Astrocyte (in vitro differentiated cells and primary cell): ENCODE measurements at places on chromosomes 11 and 22.

DNA sequence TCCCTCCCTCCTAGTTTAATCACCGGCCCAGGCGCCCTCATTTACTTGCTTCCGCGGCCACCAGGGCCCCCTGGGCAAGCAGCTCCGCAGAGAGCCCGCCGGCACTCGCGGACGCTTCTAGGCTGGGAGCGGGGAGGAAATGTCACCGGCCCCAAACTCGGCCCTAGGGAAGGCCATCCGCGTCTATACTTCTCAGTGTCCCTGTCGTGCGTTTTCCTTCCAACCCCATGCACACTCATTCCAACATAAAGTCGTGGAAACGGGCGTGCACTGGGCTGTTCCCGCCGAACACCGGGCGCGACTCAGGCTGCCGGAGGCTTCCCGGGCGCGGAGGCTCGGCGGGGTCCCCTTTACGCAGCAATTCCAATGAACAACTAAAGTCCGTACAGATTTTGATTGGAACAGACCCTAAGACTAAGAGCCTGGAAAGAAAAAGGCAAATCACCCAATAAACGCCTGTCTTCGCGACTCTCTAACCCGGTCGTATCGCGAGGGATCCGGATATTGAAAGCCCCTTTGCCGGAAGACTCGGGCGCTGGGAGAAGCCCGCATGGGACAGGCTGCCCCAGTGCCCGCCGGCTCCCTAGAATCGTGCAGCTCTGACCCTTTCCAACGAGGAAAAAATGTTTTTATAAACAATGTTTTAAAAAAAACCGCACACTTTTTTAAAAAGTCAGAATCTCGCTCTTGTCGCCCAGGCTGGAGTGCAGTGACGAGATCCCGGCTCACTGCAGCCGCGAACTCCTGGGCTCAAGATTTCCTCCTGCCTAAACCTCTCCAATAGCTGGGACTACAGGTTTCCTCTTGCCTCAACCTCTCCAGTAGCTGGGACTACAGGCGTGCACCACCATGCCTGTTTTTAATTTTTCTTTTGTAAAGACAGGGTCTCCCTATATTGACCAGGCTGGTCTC, 1.3 kb upstream of the BARX2 start:
- no peak for DNase-seq

GRCh38 chr11:35852056-35852455, 91.8 kb upstream of the LDLRAD3 start:
- DNase-seq, result no peak

GRCh38 chr11:5349550-5349949, 1.8 kb upstream of the OR51B6 start:
- no peak for DNase-seq

GRCh38 chr11:65215441-65216076, 33.8 kb downstream of the CAPN1 start:
- no peak for DNase-seq

GRCh38 chr11:9210224-9210921, 54.8 kb downstream of the DENND5A start:
- DNase-seq, result peak; percentile 37

DNA sequence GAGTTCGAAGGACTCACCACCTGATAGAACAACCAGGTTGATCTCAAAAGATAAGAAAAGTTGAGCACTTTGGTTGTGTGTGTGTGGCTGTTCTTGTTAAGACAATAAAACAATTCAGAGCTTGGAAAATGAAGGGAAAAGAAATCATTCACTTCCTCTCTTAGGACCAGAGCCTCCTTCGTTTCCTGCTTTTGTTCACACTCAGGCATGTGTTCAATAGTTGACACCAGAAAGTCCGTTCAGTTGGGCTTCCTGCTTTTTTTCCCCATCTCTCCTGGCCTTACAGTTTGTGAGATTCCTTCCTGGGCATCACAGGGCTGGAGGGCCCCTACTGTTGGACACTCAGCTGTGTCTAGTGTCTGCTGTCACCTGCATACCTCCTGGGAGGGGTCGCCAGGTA, 48.0 kb downstream of the TSPAN18 start:
- no peak for DNase-seq

DNA sequence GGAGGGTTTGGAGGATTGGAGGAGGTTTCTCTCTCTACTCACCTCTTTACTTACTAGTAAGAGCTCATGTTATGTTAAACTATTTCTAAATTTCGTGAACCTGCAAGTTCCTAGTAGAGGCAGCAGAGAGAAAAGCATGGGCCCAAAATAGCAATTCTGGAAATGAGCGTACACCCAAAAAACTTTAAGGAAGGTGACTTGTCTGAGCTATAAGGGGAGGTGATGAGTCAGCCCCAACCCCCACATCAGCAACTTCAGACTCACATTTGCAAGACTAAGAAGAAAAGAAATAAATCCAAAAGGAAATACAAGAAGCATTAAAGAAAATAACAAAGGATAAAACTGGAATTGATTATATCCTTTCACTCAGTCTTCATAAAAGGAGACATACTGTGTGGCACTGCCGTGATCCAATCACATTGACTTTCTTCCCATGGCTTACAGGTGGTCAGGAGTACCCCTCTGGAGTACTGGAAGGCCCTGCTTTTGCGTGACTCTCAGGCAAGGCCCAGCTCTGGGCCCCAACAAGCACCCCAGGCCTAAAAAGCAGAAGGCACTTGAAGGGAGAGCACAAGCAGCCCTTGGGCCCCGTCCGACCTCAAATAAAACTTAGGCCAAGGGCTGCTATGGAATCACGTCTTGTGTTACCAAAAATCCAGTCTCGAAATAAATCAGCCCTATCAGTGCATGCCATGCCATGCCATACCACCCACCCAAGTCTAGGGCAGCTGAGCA, 14.3 kb downstream of the PACSIN2 start:
- peak; percentile 73 for DNase-seq

- peak; percentile 100 for DNase-seq
Observed at GRCh38 chr22:18156878-18157713, 7.1 kb downstream of the USP18 start.

- DNase-seq, result no peak
Observed at GRCh38 chr22:27046086-27046485, 388.7 kb downstream of the MIAT start.

GRCh38 chr11:102882389-102883024, 7.7 kb upstream of the MMP12 start:
- peak; percentile 36 for DNase-seq

DNA sequence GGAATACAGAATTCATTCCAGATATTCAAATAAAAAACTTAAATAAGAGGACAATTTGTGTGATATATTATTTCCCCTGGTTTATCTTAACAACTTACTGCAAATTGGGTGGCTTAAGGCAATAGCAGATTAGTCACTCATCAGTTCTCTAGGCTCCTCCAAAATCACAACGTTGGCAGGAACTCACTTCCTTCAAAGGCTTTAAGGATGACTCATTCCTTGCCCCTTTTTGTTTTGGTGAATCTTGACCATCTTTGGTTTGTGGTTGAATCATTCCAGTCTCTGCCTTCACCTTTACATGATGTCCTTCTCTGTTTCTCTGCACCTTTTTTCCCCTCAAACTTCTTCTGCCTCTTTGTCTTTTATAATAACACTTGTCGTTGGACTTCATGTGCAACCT, 3.4 kb downstream of the OR10AG1 start:
- DNase-seq, result no peak

DNA sequence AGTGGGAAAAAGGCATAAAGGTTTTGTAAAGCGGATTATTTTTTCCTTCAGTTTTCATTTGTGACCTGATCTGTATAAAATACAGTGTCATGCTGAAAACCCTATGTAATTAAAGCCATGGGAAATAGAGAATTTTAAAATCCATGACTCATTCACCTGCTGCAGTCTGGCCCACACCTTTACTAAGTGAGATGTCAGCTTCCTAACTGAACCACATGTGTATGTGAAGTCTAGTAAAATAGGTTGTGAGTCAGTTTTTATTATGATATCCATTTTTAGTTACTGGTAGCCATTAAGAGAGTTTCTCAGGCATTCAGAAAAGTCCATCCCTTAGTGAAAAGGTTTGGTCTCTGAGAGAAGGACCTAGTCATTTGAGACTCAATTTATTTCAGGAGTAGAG, 60.9 kb downstream of the TRIM44 start:
- no peak for DNase-seq

DNA sequence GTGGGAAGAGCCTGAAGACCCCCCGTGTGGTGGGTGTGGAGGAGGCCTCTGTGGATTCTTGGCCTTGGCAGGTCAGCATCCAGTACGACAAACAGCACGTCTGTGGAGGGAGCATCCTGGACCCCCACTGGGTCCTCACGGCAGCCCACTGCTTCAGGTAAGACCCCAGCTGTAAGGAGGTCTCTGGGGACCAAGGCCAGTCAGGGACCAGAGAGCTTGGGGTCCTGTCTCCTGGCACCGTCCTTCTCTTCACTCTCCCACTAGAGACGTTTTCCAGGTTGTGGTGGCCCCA, 24.9 kb upstream of the SMIM35 start:
- DNase-seq, result no peak

- DNase-seq, result no peak
Observed at GRCh38 chr11:75051043-75051442, 45.6 kb downstream of the OR2AT4 start.

- no peak for DNase-seq
Observed at GRCh38 chr11:32830413-32830738, 649 bp downstream of the PRRG4 start.

DNA sequence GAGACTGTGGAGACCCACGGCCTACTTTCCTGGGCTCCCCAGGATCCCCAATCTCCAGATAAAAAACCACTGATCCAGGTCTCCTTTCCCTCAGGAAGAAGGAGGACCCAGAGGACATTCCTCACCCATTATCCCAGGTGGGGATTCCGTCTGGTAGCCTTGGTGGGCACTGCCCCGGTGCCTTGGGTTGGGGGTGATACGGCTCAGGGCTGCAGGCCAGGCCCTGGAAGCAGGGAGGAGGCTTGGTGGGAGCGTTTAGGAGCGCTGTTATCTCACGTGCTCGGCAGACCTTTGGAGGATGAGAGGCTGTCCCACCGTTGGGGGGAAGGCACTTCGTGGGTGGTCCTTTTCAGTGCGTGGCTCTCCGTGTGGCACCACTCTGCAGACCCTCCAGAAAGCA, 926.3 kb downstream of the BRD1 start:
- no peak for DNase-seq

GRCh38 chr22:40855979-40856512, 393 bp downstream of the ST13 start:
- DNase-seq, result peak; percentile 20

DNA sequence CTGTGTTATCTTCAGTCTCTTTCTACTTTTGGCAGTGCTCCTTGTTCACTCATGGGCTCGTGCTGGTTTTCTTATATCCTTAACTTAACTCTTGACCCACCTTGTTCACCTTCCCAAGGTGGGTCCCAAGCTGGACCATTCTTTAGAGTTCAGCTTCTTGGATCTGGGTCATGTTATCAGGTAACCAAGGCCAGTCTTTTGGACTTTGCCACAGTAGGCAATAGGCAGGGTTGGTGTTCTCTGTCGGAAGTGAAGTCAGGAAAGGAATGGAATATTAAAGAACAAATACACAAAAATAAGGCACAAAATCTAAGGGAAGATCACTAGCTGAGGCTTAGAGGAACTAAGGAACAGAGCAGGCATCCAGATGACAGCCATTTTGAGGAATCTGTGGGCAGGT, 202.7 kb downstream of the ARHGAP42 start:
- no peak for DNase-seq

DNA sequence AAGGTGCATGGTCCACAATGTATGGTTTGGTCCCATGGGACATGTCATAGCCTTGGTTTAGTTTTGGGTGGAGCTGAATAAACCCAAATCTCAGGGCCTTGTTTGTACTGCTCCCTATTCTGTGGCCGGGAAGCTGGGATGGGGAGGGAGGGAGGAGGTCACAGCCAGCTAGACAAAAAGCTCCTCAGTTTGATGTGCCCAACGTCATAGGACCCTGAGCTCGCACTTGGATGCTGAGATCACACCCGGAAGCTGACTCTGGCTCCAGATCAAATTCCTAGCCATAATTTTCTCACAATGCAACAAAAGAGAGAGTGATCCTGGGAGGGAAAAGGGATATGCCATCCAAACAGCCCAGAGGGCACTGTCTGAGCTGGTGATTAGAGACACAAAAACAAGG, 1.5 kb downstream of the HSPB2 start:
- DNase-seq, result peak; percentile 64

- DNase-seq, result no peak
Observed at GRCh38 chr11:75578977-75579376, 16.9 kb downstream of the SERPINH1 start.

DNA sequence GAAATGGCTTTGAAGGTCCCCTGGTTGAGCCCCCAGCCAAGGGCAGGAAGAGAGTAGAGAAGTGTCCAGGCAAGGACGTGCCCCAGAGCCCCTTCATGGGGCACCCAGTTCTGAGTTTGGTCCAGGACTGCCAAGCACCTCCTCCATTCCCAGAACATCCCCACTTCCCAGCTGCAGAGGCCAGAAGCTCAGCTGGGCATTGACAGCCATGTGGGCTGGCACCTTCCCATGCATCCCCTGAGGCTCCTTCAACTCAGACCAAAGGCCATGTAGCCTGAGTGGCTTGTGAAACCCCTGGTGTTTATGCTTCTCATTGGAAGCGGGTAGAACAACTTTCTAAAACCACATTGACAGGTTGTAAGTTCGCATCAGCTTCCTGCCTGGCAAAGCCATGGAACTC, 789.6 kb downstream of the TBC1D22A start:
- no peak for DNase-seq

GRCh38 chr11:108873310-108873709, 208.4 kb downstream of the DDX10 start:
- DNase-seq, result peak; percentile 88

- DNase-seq, result no peak
Observed at GRCh38 chr11:9153651-9154050, 62.3 kb upstream of the SCUBE2 start.

DNA sequence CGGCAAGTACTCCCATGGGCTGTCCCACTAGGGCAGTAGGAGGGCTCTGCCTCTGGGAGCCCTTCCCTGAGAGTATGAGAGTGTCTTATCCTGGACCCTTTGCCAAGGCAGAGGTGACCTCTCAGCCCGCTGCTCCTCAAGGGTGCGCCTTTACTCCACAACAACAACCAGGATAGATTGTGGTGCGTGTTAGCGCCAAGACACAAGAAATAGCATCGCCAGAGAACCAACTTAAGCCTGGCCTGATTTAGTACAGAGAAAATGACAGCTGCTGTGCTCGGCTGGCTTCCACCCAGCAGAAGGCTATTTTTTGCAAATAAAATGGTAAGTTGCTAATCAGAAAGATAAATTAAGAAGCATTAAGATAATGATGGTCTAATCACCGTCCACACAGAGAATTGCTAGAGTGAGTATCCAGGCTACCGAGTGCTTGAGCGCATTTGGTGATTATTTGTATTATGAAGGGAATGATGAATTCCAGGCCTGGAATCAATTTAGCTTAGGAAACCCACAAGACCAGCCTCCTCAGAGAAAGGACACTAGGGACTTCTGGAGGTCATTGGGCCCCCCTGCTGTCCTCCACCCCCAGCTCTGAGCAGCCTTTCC, 119.8 kb downstream of the PKNOX2 start:
- no peak for DNase-seq

DNA sequence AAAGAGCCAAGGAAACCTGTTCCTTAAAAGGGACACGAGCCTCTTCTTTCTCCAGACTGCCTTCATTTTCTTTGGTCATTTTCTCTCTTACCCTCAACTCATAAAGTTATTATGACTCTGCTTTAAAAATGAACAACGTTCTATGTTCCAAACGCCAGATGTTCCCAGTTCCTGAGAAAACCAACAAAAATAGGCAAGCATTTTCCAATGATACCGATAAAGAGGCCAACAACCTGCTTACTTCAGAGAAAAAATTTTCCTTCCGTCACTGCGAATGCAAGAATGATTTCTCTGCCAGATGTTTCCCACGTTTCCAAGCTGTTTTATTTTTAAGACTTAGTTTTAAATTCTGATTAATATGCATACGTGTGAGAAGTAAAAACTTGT, 315 bp upstream of the TRPC6 start:
- DNase-seq, result no peak

GRCh38 chr11:23961503-23962338, 535.1 kb upstream of the LUZP2 start:
- DNase-seq, result no peak
